ENCODE measurements at places on chromosomes 7 and 10. TPM values are rescaled to one million over a fixed set of nuclear protein-coding genes. Genes with fewer than 3 reads are reported as not detected.

- DNase-seq, result no peak
Measured at GRCh38 chr7:79386688-79387422, 66.6 kb downstream of the MAGI2 start.

DNA sequence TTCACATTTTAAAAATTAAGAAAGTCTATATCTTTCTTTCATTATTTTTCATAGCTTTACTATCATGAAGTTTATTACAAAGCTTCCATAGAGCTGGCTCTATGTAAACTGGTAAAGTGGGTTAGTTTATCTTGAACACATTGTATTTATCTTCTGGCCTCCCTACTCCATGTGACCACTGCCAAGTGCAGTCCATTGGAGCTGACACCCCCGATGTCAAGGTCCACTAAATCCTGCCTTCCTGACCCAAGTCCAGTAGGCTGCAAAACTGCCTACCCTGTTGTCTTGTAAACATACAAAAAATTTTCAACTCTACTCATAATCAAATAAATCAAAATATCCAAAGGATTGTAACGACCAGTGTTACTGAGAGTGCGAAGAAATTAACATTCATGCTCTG, 10.2 kb downstream of the DNAJC12 start:
- DNase-seq, result no peak

Gene CALHM3
- total RNA-seq, result not detected

Gene OR2A5
- total RNA-seq, result not detected
